A549 treated with RU486 at 1 μM for 4 hours (cell line): ENCODE measurements at places on chromosomes 1 and 21. TPM values are rescaled to one million over a fixed set of nuclear protein-coding genes. Genes with fewer than 3 reads are reported as not detected.

The XCL1 gene
- total RNA-seq, result not detected in 5 replicates

The IVL gene
- 0.08 TPM in 1 of 5 replicates, not detected in the others for total RNA-seq

The ICOSLG gene
- 2.2 to 3.0 TPM (median 2.9 TPM) in 5 replicates for total RNA-seq

The NR1I3 gene
- not detected in 5 replicates for total RNA-seq

The OR2T33 gene
- not detected in 5 replicates for total RNA-seq
